ENCODE measurements at places on chromosomes 4 and X.

DNA sequence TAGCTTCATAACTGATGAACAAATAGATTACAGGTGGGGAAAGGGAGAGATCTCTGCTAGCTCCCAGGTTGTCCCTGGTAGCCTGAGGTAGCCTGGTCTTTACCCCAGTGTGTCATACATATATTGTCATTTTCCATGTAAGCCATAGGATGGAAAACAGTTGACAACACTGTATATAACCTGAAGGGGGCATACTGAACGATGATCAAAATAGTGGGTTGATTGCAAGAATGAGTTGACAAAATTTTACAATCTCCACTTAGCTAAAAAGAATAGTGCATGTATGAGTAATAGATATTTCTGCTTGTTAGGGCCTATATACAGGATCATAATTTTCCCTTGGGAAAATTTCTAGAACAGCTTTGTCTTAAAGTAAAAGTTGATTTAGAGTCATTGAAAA lies 304.1 kb upstream of the HAND2 start:
- DNase-seq: no peak

GRCh38 chrX:70921709-70922352 lies 9.1 kb downstream of the SLC7A3 start:
- no peak for DNase-seq

DNA sequence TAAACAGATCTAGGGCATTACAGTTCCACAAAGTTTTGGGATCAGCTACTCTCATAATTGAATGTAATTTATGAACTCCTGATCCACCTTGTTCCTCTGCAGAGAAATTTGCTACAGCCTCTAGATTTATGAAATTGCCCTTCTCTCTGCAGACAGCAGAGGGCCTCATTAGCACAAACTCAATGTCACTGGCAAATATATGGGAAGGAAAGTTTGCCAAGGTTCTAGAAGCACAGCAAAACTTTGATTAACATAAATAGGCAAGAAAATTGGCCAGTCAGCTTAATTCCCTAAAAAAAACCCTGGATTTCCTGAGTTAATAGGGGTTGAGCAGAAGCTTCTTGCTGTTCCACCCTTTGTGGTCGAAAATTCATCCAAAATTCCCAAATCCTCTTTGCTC lies 31.5 kb downstream of the PRPS1 start:
- no peak for DNase-seq

- DNase-seq: no peak
Observed at GRCh38 chr4:121069430-121069829, 2.9 kb downstream of the NDNF start.

DNA sequence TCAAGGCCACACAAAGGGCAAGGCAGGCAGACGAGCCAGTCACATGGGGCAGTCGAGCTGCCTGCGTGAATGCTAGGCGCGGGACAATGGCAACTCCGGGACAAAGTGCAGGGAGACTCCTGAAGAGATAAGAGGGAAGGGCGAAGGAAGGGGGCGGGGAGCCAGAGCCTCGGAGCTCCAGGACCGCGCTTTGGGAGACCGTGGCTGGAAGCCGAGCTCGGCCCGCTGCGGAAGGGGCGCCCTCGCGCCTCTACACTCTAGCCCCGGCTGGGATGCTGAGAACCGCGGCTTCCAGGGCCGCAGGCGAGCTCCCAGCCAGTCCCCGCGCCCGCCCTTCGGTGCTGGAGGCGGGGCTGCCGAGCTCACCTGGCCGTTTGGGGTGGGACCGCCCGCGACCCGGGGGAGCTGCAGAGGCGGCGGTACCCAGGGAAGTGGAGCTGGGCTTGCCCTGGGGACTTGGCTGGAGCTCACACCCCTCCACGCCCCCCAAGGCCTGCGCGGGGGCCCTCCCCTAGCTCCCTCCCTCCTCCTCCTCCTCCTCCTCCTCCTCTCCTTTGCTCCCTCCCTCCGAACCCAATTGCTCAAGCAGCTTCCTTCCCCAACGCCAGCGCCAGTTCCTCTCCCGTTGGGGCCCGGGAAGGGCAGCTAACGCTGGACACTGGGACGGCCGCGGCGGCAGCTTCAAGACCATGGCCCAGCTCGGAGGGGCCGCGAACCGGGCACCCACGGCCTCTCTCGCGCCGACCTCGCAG lies at the start of gene SOWAHD:
Gene SOWAHD (plus strand): TSS at position 610 of the 752 bp plus-strand sequence. CDS start 80 bp downstream, at position 690.
- no peak for DNase-seq

GRCh38 chrX:68732906-68733493 lies 85.5 kb downstream of the STARD8 start:
- peak; percentile 51 for DNase-seq

DNA sequence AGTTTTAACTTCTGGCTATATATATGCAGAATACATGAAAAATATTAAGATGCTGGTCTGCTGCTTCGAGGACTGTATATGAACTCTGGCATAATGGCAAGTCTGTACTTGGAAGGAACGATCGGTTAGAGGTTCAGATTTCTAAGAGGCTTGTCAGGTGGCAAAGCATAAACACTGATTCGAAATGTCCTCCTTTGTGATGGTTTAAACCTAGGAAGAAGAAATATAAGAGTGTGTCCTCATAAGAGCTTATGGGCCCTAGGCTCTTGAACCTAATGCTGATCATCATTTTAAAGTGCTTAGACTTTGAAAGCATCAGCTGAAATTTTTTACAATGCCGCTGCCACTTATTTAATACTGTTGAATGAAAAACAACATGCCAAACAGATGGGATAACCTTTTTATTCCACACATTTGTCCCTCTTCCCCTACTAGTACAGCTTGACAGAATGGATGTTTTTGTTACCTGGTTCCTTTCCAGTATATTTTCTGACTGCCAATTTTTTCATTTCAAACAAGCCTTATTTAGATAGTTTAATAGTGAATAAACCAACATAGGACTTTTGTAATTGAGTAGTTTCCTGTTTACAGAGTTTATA lies 8.8 kb downstream of the SPRY1 start:
- no peak for DNase-seq

GRCh38 chr4:4326166-4326565 lies 36.1 kb downstream of the ZBTB49 start:
- DNase-seq: no peak

DNA sequence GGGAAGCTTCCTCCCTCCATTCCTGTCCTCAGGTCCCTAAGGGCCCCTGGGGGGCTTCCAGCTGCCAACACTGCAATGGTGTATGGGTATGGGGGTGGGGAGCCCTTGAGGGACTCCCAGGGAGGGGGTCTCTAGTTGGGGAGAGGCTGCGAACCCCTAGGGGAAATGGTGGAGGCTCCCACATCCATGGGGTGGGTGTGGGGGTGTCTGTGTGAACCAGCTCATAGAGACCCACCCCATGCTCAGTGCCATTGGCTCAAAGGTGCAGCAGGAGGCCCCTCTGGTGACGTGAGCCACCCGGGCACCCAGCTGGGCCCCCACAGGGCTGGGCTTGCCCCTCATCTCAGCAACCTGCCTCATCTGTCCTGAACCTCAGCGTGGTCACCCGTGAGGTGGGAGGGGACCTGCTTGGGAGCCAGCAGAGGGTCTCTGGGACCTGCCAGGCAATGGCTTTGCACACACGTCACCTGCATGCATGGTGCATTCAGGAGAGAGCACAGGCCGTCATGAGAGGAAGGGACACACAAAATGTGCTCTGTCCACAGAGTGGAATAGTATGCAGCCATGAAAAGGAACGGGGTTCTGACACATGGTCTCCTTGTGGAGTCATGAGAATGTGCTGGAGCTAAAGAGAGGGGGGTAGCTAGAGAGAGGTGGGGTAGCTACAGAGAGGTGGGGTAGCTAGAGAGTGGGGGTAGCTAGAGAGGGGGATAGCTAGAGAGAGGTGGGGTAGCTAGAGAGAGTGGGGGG lies 22.7 kb upstream of the PLCXD1 start:
- DNase-seq: no peak

DNA sequence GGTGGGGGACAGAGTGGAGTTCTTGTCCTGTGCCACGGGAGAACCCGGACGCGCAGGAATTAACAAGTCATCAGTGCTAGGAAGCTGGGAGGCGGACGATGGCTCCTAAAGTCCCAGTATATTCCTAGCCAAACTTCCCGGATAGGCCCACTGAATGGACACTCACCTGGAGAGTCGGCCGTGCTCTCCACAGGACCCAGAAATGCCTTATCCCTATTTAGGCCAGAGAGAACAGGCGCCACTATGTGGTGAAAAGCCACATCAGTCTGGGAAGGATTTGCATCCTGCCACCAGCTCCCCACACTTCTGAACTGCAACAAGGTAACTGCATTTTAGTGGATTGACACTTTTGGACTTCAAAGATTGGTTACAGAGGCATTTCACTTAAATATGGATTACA lies 1.1 kb downstream of the CFAP299 start:
- no peak for DNase-seq

GRCh38 chr4:54958236-54958635 lies 167.2 kb downstream of the KDR start:
- DNase-seq: no peak

DNA sequence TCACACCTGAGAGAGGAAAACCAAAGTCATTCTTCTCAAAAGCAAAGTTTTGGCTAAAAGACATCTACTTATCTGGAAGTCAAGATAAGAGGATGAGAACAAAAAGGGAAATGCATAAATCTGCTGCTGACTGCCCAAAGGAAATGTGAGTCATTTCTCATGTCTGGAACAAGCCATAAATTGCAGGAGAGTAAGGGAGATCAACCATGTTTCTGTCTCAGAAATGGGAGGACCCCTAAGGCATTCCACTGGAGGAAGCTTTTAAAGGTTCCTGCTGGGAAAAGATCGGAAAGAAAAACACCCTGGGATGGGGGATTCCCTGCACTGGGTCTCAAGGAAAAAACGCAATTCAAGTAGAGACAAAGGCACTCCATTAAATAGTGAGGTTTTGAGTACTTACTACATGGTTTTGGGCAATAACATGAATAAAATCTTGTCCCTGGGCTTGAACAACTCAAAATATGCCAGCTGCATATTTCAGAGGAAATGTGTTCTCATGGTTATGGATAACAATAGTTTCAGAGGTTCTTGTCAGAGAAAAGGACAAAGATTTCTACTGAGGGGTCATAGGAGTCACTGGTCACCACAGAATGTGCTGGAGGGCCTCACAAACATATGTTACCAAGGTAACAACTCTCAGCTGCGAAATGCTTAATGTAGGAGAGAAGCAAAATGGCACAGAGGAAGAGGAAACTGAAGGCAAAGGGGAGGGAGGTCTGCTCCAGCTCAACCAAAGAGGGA lies 19.3 kb downstream of the GPR143 start:
- no peak for DNase-seq

DNA sequence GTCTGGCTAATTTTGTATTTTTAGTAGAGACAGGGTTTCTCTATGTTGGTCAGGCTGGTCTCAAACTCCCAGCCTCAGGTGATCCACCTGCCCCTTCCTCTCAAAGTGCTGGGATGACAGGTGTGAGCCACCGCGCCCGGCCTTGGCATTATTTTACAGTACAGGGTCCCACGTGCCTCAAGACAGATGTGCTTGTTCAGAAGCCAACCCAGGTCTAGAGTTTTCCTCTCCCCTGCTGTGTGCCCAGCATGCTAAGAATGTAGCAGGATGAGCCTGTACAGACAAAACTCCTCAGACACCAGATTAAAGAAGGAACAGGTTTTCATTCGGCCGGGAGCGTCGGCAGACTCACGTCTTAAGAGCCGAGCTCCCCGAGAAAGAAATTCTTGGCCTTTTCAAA lies 42.2 kb downstream of the CRLF2 start:
- no peak for DNase-seq

DNA sequence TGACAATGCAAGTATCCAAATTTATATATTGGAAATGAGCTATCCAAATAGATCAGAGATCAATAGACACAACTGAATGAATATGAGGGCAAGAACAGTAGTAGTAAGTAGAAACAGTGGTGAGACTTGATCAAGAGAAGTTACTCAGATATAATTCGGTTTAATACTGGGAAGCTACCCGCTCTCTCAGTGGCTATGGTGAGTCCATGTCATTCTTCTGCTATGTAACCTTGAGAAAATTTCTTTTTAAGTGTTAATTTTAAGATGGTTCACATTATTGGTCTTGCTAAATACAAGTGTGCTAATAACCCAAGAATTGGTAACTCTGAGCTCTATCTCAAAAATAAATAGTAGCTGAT lies 53.6 kb downstream of the LEF1 start:
- no peak for DNase-seq

- no peak for DNase-seq
Observed at GRCh38 chr4:128688846-128689437, 120.6 kb upstream of the JADE1 start.

DNA sequence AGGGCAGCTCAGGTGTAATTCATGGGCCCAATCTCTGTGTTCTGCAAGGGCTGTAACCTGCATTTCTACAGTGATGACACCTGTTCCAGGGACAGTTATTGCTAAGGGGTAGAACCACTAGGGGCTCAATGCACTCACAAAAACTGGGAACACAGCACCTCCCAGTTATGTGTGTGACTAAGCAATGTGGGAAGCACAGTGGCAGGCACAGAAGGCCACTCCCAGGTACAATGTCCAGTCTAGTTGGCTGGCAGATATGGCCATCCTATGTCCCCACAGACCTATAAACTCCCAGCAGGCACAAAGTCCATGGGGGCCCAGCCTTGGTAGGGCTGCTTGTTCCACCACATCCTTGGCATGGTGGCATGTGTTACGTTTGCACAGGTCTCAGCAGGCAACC lies 25.7 kb downstream of the CXCL13 start:
- no peak for DNase-seq

DNA sequence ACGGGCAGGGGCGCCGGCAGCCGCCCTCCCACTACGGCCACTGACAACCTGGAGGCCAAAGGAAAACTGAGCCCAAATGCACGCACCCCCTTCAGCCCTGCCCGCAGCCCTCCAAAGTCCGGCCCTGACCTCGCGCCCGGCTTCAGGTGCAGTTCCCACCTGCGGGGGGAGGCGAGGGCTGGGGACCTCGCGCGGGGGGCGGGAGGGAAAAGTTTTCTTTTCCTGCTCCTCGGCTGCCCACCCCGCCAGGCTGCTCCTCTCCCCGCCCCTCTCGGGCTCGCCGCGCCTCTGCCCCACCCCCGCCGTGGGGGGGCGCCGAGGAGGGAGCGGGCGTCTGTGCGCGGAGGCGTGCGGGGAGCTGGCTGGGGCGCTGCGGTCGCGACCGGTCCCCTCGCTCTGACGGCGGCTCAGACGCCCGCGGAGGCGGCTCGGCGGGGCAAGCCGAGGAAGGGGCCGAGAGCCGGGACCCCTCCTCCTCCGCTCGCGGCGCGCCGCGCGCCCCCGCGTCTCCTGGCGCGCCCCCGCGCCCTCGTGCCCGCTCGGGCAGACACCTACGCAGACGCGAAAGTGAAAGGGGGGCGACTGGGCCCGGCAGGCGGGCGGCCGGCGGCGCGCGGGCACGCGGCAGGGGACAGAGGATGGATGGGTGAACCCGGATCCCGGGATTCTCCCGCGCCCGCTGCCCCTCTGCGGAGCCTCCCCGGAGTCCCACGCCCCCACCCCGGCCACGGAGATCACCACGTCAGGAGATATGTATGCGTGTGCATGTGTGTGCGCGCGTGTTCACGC lies 3.1 kb upstream of the NR3C2 start:
- DNase-seq: peak; percentile 27

DNA sequence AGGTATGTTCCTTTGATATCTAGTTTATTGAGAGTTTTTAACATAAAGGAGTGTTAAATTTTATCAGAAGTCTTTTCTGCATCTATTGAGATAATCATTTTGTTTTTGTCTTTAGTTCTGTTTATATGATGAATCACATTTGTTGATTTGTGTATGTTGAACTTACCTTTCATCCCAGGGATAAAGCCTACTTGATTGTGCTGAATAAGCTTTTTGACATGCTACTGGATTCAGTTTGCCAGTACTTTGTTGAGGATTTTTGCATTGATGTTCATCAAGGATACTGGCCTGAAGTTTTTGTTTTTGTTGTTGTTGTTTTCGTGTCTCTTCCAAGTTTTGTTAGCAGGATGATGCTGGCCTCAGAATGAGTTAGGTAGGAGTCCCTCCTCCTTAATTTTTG lies 10.8 kb upstream of the AFM start:
- DNase-seq: no peak

GRCh38 chr4:112589206-112589605 lies 47.5 kb downstream of the ZGRF1 start:
- DNase-seq: no peak
